Prostate gland (tissue), 2 donors: ENCODE measurements at places on chromosomes 1 and 21. TPM values are rescaled to one million over a fixed set of nuclear protein-coding genes. Genes with fewer than 3 reads are reported as not detected.

DNA sequence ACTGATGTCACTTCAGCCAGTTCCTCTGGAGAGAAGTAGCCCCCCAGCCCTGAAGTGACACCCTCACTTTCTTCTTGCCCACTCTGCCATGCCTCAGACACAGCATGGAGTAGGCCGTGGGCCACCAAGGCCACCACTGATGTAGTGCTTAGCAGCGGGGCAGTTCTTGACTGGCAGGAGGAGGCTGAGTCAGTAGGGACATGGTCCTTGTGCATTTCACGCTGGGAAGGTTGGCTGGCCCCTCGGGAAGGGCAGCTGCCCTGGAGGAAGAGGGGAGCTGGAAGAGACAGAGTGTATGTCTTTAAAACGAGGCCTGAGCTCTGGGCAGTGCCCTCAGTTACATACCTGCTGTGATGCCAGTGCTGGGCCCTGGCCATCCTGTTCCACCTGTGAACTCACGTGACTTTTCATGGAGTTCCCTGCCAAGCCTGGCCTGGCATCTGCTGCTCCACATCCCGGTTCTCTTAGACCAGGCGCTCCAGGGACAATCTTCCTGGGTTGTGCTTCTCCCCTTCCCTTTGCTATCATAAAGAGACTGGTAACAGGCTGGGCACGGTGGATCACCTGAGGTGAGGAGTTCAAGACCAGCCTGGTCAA lies 158.6 kb upstream of the TMEM51 start:
- DNase-seq = peak; percentile 49

DNA sequence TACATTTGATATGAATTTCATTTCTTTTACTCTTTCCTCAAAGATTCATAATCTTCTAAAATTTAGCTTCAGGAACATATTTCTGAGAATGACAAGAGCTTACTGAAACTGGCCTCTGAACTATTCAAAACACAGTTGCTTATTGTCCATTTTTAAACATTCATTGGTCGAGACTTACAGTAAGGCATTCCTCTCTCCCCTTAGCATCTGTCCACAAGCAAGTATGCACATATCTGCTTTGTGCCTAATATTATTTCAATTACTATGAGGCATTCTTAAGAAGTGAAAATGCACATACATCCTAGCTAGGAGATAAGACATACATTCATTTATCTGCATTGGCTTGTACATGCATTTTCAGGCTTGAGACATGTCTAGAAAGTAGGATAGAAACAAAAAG lies 488.7 kb downstream of the PTBP2 start:
- DNase-seq = no peak

DNA sequence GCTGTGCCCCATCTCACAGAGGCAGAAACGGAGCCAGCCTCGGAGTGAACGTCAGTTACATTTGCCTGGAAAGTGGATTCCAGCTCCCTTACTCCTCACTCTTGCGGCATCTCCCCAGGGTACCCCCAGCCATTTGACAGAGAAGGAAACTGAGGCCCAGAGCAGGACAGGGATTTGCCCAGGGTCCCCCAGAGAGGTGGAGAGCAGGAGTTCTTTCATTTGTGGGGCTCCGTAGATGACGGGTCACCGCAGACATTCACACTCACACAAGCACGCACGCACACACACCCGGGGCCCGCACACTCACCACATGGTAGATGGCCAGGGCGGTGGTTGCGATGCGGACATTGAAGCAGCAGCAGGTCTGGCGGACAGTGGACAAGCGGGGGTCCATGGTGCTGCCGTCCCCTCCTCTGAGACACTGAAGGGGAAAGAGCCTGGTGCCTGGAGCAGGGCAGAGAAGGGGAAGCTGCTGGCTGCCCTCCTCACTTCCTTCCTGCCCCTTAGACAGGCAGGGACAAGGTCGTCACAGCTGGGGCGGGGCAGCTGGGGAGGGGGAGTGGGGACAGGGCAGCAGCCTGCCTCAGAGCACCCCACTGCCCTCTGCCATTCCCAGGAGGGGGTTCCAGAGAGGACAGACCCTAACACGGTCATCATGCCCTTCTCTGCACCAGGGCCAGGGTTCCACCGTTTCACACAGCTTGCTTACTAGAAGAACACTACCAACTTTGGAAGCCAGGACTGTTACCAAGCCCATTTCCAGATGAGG lies at the start of gene LAPTM5:
LAPTM5 (minus strand) TSS at position 423 of the 769 bp plus-strand sequence; CDS start at position 394, 29 bp downstream.
- no peak for DNase-seq

SOD1 gene
- 282 TPM for total RNA-seq

RNU1-2 gene
- total RNA-seq = under 0.01 TPM

GRCh38 chr1:50278410-50278809 lies 144.8 kb downstream of the DMRTA2 start:
- DNase-seq = no peak

GRCh38 chr1:111776861-111777260 lies 21.2 kb downstream of the DDX20 start:
- DNase-seq = no peak

LSM10 gene
- total RNA-seq = 72.7 TPM

DNA sequence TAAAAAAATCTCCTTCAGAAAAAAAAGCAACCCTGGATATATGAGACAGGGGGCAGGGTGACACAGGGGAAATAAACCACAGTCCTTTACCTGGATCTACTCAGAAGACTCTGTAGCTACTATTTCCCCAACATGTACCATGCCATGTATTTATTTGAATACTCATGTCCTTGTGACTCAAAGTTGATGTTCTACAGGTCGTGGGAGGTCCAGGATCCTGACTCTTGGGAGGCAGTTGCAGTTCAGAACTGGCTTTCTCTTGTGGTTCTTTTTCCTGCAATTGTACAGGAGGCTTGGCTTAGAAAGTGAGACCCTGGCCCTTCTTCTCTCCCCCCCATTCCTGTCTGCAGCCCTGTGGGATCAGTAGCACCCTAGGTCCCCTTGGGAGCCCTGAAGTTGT lies 5.8 kb upstream of the IL24 start:
- DNase-seq = no peak

- no peak for DNase-seq
These were observed 381.1 kb downstream of the ADGRL2 start for GRCh38 chr1:82181846-82182245.

DNA sequence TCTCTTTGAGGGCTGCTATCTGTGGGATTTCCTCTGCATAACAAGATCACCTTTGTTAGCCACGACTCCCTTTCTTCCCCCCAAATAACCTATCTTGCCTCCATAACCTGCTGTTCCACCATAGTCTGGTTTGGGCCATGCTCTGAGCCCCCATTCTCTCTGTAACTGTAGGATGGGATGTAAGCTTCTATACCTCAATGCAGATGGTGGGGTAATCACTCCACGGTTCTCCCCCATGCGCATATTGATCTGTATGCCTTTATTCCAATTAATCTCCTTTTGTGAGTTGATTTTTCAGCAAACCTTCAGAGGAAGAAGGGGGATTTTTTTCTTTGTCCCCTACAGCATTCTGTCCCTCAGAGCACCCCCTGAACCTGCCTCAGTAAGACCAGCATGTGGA lies 170.1 kb upstream of the IRF2BP2 start:
- no peak for DNase-seq

RNU1-4 gene
- total RNA-seq = under 0.01 TPM

PRAMEF26 gene
- not detected for total RNA-seq

TM2D1 gene
- total RNA-seq = 59.6 TPM

DNA sequence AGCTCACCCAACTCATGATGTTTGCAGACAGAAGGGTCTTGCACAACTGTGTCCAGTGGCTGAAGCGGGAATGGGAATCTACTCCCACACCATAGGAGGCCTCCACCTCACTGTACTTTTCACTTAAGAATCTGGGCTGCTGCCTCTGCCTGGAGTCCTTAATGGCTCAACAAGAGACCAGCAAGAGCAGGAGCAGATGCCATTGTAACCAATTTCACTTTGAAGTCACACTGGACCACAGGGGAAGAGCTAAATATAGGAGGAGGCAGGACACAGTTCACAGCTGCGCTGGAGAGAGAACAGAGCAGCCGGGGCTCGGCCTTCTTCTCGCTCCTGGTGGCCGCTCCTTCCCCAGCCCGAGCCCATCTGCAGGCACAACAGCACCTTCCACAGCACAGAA lies 120.4 kb downstream of the SIPA1L2 start:
- no peak for DNase-seq

GRCh38 chr1:27015260-27015659 lies 2.6 kb upstream of the TENT5B start:
- no peak for DNase-seq

DNA sequence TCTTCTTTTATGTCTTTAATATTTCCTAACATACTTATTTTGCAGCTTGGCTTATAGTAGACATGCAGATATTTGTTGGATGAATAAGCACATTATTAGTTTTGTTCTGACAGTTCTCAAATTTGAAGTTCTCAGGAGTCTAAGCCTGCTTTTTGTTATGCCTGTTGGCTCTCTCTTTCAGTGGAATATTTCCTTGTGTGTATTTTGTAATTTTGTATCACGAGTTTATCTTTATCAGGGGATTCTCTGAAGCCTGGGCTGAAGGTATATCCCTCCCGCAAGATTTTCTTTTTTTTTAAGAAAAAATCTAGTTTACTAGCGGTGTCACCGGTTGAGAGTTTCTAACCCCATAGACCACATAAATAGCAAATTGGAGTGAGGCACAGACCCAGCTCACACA lies 105.9 kb downstream of the RGL1 start:
- no peak for DNase-seq

GRCh38 chr21:44062380-44062779 lies 44.8 kb upstream of the PWP2 start:
- DNase-seq = no peak

GRCh38 chr1:224168859-224169380 lies 14.1 kb upstream of the DEGS1 start:
- DNase-seq = no peak

OR2T6 gene
- total RNA-seq = 0.11 TPM

NEXN gene
- 13.2 TPM for total RNA-seq

IGFN1 gene
- total RNA-seq = 2.0 TPM

DNA sequence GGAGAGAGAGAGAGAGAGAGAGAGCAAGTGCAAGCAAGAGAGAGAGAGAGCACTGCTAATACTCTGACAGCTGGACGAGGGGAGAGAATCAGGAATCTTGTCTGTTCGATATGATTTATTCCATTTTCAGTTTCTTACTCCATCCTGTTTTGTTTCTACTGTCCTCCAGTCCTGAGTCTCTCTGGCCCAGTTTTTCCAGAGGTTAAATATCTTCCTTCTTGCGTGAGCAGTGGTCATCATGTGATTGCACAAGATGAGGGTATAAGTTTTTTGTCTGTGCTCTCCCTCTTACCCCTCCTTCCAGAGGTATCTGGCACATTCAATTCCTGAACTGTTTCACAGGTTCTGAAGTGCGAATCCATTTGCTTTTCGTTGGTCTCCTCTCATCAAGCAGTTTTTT lies 16.8 kb downstream of the UBE2U start:
- no peak for DNase-seq

DNA sequence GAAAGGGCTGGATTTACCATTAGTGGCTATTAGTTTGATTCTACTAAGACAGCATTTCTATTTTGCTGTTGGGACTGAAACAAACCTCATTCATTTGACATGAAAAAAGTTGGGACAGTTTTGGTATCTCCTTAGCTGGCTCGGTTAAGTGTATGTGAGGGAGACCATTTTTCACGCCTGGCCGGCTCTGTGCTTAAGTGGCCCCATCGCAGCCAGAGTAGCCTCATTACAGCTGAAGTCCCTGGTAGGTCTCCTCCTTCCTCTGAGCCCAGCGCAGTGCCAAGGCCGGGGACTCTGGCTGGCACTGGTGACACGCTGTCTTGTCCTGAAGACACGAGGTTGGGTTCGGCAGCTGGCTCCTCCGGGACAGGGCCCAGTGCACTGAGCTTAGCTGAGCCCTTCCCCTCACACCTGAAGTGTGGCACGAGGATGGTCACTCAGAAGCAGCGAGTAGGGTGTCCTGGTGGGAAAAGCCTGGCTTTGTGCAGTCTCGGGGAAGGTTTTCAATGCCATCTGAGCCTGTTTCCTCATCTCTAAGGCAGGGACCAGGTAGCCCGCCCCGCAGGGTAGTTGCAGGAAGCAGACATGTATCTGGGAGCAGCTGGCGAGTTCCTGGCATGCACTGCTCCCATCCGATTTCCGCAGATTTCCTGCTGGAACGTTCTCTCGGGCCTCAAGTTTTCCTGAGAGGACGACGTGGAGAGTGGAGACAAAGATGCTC lies 196.5 kb downstream of the DYRK1A start:
- DNase-seq = peak; percentile 25

DNA sequence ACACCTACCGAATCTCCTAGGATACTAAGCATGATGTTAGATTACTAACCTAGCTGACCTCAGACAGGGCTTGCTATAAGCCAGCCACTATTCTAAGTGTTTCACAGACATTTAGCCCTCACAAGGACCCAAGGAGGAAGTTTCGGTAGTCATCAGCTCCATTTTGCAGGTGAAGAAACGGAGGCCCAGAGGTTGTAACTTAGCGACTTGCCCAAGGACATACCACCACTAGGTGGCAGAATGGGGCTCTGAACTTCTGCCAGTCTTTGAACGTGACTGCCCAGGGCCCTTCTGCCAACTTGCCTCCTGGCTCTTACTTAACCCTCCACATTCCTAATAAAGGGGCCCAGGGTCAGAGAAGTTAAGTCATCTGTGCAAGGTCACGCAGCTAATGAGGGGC lies 283.5 kb downstream of the C1orf94 start:
- DNase-seq = no peak

SLC9C2 gene
- total RNA-seq = 40.6 TPM

DNA sequence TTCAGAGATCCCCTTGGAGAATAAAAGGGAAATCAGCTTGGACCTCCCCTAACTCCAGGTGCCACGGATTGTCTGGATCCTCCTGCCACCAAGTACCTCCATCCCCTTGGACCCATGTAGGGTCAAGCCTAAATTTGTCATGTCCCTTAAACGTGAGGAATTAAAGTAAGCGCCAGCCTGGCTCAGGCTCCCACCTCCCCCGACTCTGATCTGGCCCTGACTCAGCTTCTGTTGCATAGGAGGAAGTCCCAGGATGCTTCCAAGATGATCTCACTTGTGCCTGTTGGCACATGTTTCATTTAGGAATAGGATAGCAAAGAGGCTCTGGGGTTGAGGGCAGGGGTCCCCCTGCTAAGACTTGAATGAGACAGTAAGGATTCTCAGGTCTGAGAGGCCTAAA lies 231.9 kb upstream of the JUN start:
- peak; percentile 13 for DNase-seq
